Epithelial cell of alveolus of lung (primary cell): ENCODE measurements at places on chromosomes 12 and 14. TPM values are rescaled to one million over a fixed set of nuclear protein-coding genes. Genes with fewer than 3 reads are reported as not detected.

Gene KLRD1
- total RNA-seq, result under 0.01 and 0.64 TPM in 2 replicates

Gene NUMB
- total RNA-seq, result 40.7 and 52.7 TPM in 2 replicates

Gene AQP6
- total RNA-seq, result not detected in 2 replicates

Gene HIGD1C
- total RNA-seq, result not detected in 2 replicates

Gene FLVCR2
- 0.39 and 0.40 TPM in 2 replicates for total RNA-seq

Gene FOXN4
- not detected in 2 replicates for total RNA-seq

Gene CCDC177
- under 0.01 and 0.16 TPM in 2 replicates for total RNA-seq

Gene DPPA3
- not detected in 2 replicates for total RNA-seq

Gene C2CD5
- 9.2 and 14.9 TPM in 2 replicates for total RNA-seq
